HCT116 (cell line): ENCODE measurements at places on chromosomes 1 and 21. TPM values are rescaled to one million over a fixed set of nuclear protein-coding genes. Genes with fewer than 3 reads are reported as not detected.
A peak's percentile ranks its signal among the peaks of the same experiment; 100 is the strongest.

- H3K4me3 ChIP-seq: no peak overlapping the region
- no peak for DNase-seq
- peaks cover 5% of the 10 kb centered on the region; the same call in 1 of the 2 replicates for H3K4me1 ChIP-seq
Observed at GRCh38 chr1:19735440-19736127, 64.1 kb downstream of the TMCO4 start.

DNA sequence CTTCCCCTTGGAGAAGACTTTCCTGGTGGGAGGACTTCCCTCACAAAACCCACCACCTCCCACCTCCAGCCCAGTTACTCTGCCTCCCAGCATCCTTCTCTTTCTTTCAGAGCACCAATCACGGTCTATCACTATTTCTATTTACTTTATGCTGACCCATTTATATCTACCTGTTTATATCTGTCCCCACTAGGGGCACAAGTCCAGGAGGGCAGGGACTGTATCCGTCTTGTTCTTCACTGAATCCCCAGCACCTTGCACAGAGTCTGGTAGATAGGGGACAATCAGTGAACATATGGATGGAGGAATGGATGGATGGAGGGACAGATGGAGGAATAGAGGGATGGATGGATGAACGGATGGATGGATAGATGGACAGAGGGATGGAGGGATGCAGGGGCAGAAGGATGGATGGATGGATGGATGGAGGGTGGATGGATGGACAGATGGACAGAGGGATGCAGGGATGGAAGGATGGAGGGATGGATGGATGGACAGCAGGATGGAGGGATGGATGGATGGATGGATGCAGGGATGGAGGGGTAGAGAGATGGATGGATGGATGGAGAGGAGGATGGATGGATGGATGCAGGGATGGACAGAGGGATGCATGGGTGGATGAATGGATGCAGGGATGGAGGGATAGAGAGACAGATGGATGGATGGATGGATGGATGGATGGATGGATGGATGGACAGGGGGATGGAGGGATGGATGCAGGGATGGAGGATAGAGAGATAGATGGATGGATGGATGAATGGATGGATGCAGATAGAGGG is 5.5 kb downstream of the C1QB start:
- H3K27me3 ChIP-seq: peaks cover 19% of the 10 kb centered on the region; the same call in 1 of the 2 replicates
- DNase-seq: no peak
- H3K36me3 ChIP-seq: no peaks in the 10 kb centered on the region
- H3K4me1 ChIP-seq: no peaks in the 10 kb centered on the region

- peak overlapping the region; percentile 62 for H3K27ac ChIP-seq
- peak overlapping the region; percentile 37 for H3K4me3 ChIP-seq
- no peaks in the 10 kb centered on the region for H3K27me3 ChIP-seq
- peak; percentile 57 for DNase-seq
Observed at GRCh38 chr1:15261155-15262002, 14.4 kb downstream of the FHAD1 start.

- no peak for DNase-seq
- H3K4me1 ChIP-seq: peaks cover 8% of the 10 kb centered on the region; the same call in 1 of the 2 replicates
- peaks cover 3% of the 10 kb centered on the region for H3K36me3 ChIP-seq
- H3K27me3 ChIP-seq: no peaks in the 10 kb centered on the region
Observed at GRCh38 chr1:204438628-204439027, 27.0 kb upstream of the PPP1R15B start.

DNA sequence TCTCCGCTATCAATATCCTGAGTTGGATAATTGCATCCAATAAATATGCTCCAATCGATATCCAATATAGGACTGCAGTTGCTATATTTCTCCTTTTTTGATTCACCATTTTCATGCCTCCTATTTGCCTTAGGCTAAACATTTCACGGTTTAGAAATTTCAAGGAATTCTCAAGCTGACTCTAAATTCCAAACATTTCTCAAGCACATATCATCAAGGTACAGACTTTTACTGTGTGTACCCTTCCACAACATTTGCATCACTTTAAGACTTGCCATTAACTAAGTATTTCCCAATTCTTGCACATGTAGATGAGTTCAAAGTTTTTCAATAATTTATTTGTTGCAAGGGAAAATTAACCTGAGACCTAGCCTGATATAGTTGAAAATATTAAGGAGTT is 795.2 kb upstream of the TMPRSS15 start:
- H3K27ac ChIP-seq: no peak overlapping the region
- H3K36me3 ChIP-seq: no peaks in the 10 kb centered on the region
- H3K4me3 ChIP-seq: no peak overlapping the region

DNA sequence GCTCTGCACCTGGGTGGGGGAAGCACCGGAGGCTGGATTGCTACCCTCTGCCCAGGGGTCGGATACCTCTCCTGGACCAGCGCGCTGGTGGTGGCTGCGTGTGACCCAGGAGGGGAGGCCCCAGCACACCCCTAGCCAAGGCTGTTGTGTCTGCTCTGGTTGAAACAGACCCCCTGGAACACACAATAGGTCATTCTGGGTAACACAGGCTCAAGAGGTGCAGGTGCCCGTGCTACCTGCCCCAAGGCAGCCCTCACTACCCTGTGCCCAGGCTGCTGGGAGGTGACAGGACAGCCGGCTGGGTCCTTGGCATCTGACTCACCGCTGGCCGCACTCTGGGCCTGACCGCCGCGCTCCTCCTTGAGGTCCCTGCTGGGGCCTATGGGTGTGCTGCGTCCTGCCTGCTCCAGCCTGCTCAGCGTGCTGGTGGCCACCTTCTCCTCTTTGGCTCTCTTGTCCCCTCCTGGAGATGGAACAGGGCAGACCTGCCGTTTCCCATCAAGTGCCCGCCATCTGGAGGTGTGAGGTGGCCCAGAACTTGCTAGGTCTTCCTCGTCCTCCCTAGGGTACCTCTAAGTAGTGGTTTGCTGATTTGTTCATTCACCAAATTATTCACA is 30.0 kb downstream of the ZBTB17 start:
- no peak overlapping the region for H3K4me3 ChIP-seq
- H3K36me3 ChIP-seq: peaks cover 15% of the 10 kb centered on the region
- H3K4me1 ChIP-seq: peaks cover 24% of the 10 kb centered on the region
- no peak for DNase-seq
- no peak overlapping the region for H3K27ac ChIP-seq

- no peak overlapping the region for H3K4me3 ChIP-seq
- no peaks in the 10 kb centered on the region for H3K36me3 ChIP-seq
- H3K27ac ChIP-seq: no peak overlapping the region
- no peak for DNase-seq
- H3K27me3 ChIP-seq: no peaks in the 10 kb centered on the region; the same call in 1 of the 2 replicates
- H3K4me1 ChIP-seq: peaks cover 4% of the 10 kb centered on the region; the same call in 1 of the 2 replicates
Observed at GRCh38 chr1:101290922-101291561, 54.2 kb downstream of the S1PR1 start.

GRCh38 chr1:42168391-42168670 is 3.8 kb upstream of the GUCA2A start:
- no peaks in the 10 kb centered on the region for H3K36me3 ChIP-seq
- H3K4me1 ChIP-seq: peaks cover 23% of the 10 kb centered on the region
- H3K27ac ChIP-seq: no peak overlapping the region
- no peak overlapping the region for H3K4me3 ChIP-seq
- no peak for DNase-seq
- H3K27me3 ChIP-seq: no peaks in the 10 kb centered on the region

ZSWIM5 gene
- total RNA-seq: 1.1 TPM

ERO1B gene
- 5.4 TPM for total RNA-seq
